ENCODE measurements at places on chromosomes 12 and 14.

GRCh38 chr12:98549371-98550110 is 34.2 kb downstream of the TMPO start:
- no peak for DNase-seq

- no peak for DNase-seq
Measured at GRCh38 chr12:67916266-67916970, 72.8 kb upstream of the IFNG-AS1 start.

DNA sequence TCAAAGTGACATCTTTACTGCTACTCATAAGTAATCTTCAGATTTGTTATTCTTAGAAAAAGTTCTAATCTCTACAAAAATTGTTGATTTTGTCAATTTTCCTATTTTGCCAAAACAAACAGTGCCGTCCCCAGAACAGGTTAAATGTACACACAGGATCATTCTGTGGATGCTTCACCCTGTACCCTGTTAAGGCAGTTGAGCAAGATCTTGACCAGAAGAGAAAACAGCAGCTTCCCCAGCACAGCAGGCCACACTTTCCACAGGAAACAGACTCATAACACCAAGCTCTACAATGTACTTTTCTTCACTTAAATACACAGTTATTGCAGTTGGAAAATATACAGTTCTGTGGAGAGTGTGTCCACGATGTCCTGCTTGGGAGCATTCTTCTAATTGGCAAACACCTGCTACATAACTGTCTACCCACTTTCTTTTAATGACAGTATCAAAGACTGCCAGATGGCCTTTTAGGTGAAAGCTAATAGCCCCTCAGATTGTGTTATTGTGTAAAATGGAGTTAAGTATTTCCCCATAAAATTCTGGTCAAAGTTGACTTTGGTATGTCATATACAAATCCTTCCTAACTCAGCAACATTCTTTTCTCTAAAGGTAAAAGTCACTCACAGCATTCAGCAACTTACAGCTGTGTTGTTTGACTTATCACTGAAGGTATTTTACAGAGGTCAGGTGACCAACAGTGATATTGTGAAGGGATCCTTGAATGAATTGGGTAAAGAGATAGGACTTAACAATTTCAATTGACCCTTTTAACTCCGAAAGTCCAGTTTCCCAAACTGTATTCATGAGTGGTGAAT is 77.0 kb downstream of the SEC23A start:
- no peak for DNase-seq

DNA sequence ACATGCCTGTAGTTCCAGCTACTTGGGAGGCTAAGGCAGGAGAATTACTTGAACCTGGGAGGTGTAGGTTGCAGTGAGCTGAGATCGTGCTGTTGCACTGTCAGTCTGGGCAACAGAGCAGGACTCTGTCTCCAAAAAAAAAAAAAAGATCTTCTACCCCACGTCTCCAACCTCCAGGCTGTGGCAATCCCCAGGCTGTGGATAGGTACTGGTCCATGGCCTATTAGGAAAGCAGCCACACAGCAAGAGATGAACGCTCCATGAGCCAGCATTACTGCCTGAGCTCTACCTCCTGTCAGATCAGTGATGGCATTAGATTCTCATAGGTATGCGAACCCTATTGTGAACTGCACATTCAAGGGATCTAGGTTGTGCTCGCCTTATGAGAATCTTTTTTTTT is 6.1 kb upstream of the PTGES3 start:
- DNase-seq = no peak

- DNase-seq = no peak
Measured at GRCh38 chr12:31672521-31672920, 13.0 kb downstream of the ETFBKMT start.

GRCh38 chr12:103279444-103279843 is 216.3 kb downstream of the C12orf42 start:
- DNase-seq = no peak

- DNase-seq = no peak
Measured at GRCh38 chr14:77607741-77608302, 8.6 kb downstream of the SPTLC2 start.

- DNase-seq = no peak
Measured at GRCh38 chr12:9935026-9935425, 2.9 kb upstream of the CLEC2A start.

GRCh38 chr12:47820631-47821345 is 1.1 kb upstream of the HDAC7 start:
- peak; percentile 56 for DNase-seq

GRCh38 chr14:99231850-99232713 is 39.9 kb downstream of the BCL11B start:
- DNase-seq = no peak

GRCh38 chr12:47078733-47079467 is 521 bp upstream of the PCED1B start:
- DNase-seq = no peak

DNA sequence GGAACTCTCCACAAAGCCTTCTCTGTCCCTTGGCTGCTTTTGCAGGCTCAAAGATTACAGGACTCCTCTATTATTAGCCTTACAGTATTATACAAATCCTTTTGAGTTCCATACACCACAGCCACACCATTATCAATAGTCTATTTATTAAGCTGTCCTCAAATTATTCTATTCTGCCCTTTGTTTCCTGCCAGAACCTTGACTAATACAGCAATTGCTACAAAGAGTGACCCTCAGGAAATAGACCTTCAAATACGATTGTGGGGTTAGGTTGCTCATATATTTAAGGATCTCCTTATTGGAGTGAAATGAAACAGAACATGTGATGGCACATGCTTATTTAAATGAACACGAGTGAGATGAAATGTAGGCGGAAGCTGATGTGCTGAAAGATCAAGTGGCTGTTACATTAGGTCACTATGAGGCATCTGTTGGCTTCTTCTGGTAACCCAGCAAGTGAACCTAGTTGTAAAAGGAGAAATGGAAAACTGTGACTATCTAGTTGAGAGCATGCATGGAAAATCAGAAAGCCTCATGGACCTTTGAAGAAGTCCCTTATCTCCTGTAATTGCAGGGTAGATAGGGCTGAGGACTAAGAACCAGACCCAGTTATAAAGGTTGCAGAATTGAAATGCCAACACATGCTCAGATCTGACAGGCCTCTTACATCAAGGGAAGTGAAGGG is 75.5 kb downstream of the AVPR1A start:
- no peak for DNase-seq

- no peak for DNase-seq
Measured at GRCh38 chr12:1812650-1813302, 7.6 kb upstream of the LRTM2 start.

DNA sequence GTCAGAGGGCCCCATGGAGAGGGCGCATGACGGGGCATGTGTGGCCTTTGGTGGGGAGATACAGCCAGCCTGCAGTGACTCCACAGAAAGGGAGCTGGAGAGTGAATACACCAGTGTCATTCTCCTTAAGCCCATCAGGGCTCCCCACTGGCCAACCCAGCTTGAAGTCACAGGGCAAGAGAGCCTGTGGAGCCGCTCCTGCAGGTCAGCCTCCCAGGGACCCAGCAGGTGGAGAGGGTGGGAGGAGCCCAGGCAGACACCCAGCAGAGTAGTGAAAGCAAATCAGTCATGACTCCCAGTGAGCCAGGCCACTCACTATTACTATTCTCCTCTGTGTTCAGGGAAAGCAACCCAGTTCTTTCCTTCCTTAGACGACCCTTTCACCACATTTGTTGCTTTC is 110.0 kb upstream of the CPM start:
- DNase-seq = no peak

All from GOT3 (cell line).